Stimulated activated CD4-positive, alpha-beta T cell treated with anti-CD3 and anti-CD28 coated beads, Interleukin-2, amount 100 ng/mL, for 4 hours (primary cell): ENCODE measurements at places on chromosomes 7 and 10.

DNA sequence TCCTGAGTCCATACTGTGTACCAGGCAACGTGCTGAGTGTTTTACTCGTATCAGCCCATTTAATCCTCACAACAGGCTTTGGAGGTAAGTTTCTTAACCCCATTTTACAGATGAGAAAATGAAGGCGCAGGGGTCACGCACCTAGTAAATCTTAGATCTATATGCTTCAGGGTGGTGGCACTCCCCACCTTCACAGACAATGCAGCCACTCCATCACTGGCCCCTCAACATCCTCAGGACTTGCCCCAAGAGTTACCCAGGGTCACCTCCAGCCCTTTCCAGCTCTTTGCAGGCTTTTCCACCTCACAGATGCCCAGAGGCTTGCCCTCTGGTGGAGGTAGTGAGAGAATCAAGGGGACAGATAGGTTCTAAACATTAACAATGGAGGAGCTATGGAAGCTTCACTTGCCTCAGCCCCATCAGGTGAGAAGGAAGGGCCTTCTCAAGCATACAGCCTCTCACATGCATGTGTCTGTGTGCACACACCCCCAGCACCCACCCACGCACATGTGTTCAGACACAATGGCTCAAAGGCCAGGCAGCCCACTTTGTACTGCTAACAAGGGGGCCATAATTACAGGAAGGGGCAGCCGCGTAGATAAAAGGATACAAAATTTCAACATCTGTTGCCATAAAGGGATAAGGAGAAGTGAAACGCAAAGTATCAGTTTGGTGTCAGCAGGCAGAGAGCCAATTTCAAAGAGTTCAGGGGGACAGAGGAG lies 29.1 kb downstream of the DPCD start:
- DNase-seq = no peak

GRCh38 chr7:131057015-131057793 lies 270.5 kb upstream of the MKLN1 start:
- DNase-seq = no peak

- DNase-seq = no peak
These were observed 61.8 kb downstream of the NEURL1 start for GRCh38 chr10:103555325-103555649.

DNA sequence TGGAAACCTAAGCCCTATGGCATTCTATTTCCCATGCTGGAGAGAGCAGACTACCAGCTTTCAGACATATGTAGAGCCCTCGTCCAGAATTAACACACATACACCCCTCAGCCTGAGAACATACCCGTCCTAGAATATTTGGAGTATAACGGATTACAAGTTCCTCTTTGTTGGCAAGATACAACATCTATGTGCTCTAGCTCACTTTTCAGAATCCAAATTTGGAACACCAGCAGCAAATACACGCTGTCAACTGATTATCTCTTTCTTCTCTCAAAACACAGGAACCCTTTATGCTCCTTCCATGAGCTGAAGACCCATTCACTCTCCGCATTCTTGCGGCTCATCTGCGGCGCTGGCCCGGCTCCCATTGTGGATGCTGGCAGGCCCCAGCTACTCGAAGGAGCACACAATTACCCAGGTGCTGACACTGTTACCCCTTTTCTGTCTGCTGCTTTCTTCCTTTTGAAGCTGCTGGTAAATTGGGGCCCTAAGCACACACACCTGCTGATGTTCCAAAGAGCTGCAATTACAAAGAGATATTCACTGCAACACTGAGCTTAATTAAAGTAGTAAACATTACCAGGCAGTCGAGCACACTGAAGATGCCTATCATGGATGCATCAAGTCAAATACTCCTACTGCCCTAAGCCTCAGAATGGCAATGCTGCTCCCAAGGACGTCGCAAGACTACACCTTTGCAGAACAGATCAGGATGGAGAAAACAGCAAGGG lies 70.0 kb downstream of the VOPP1 start:
- no peak for DNase-seq

DNA sequence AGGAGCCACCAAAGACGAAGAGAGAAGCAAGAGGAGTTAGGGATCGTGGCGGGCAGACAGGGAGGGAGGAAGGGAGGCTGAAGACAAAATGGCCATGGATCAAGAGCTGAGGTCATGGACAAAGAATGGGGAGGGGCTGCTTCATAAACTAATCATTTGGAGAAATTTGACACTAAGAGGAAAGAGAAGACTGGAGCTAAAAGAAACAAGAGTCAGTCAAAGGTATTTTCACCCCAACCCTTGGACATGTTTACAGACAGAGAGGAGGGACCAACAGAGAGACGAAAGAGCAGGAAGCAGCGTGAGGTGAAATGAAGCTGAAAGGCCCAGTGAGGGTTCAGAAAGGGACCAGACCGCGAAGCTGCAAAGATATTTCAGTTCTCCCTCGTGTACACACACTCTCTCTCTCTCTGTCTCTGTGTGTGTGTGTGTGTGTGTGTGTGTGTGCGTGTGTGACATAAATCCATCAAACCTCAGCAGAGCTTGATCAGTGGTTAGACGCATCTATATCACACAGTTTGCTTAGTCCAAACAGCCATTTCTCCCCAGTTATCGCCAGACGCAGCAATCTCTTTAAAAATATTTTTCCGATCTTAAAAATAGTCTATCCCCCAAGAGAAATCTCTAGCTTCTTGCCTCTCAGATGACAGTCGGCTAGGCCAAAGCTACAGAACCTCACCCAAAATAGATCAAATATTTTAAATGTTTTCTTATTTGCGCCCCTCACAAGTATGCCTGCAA lies 12.5 kb upstream of the CALD1 start:
- DNase-seq = no peak

DNA sequence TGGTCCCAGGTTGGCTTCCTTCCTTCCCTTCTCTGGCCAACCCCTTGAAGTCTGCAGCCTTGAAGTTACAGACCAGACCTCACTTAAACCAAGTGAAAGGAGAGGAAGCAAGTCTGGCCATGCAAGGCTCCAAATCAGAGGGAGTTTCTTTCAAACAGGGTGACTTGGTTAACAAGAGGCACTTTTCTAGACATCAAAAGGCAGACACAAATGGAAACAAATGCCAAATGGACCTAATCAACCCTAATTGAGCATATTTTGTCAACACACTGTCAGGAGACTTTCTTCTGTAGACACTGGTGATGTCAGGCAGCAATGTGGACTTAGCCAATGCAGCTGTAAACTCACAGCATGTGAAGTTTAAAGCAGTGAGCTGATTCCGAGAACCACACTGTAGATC lies 282.7 kb upstream of the FZD8 start:
- DNase-seq = no peak

- no peak for DNase-seq
These were observed 52.4 kb downstream of the ARMH3 start for GRCh38 chr10:102003541-102003940.

DNA sequence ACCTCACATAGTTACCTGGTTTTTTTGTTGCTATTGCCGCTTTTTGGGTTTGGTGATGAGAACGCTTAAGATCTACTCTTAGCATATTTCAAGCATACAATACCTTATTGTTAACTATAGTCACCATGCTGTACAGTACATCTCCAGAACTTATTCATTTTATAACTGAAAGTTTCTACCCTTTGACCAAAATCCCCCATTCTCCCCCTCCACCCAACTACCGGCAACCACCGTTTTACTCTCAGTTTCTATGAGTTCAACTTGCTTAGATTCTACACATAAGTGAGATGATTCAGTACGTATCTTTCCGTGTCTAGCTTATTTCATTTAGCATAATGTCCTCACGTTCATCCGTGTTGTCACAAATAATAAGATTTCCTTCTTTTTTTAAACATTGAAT lies 86.7 kb upstream of the IL6 start:
- DNase-seq = no peak

- DNase-seq = no peak
These were observed 180.9 kb downstream of the SEMA3A start for GRCh38 chr7:84013616-84014240.

- DNase-seq = no peak
These were observed 438.7 kb upstream of the NRP1 start for GRCh38 chr10:33773253-33773573.

DNA sequence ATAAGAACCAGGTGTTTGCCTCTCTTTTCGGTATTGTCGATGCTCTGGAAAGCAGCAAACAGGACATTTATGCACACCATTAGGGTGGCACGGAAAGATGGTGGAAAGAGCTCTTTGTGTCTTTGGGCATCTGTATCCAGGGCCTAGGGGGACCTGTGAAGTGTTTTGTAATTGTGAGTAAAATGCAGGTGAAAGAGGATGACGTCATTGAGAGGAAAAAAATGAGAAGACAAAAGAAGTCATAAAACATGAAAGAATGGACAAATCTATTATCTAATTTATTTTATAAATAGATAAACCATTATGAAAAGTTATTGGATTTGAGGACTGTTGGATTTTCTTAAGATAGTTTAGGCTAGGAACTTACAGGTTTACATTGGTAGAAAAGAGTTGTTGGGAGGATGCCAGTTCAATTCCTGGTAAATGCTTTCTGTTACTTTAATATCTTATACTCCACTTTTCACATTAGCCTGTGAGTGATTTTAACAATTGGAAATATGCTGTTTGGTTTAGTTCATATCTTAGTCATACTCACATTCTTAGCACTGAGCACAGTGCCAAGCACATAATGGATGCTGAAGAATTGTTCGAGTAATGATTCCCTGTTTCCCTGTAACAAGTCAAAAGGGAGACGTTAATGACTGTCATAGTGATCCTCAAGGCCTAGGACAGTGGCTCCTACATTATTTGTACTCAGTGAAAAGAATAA lies 62.6 kb downstream of the EXOC4 start:
- DNase-seq = no peak

DNA sequence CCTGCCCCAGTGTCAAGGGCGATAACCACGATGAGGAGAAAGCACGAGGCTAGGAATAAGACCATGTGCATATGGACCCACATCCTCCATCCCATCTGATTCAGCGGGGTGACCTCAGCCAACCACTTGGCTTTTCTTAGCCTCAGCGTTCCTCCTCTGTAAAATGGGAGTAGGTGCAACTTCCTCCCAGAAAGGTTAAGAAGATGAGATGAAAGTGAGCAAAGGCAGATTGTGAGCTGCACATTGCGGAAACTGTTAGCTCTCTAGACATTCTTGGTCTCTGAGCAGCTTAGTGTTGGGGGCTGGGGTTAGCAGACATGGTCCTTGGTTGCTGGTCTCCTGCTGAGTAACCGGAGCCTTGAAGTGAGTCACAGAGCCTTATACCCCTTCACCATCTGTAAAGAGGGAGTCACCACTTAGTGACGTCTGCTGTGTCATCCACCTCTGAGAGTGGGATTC lies 497.3 kb upstream of the GALNT17 start:
- DNase-seq = no peak

GRCh38 chr10:121362026-121362425 lies 236.2 kb downstream of the FGFR2 start:
- DNase-seq = no peak

GRCh38 chr7:92749832-92750446 lies 86.4 kb downstream of the CDK6 start:
- no peak for DNase-seq

- DNase-seq = no peak
These were observed 176.3 kb upstream of the MEOX2 start for GRCh38 chr7:15862781-15863165.

DNA sequence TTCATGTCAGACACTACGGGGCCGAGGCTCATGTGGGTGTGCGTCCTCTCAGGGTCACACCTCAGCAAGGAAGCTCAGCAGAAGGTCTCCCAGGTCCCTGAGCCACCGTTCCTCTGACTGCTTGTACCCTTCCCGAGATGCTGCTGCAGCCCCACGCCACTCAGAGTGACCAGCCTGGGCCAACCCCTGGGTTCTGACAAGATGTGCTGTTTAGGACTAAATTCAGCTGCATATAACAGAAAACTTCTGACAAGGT lies 512.5 kb downstream of the DNAJB6 start:
- no peak for DNase-seq

DNA sequence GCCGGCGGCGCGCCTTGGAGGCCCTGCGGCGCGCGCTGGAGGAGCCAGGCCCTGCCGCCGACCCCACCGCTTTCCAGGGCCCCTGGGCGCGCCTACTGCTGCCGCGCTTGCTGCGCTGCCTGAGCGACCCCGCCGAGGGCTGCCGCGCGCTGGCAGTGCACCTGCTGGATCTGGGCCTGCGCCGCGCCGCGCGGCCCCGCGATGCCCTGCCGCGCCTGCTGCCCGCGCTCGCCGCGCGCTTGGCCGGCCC lies 280 bp downstream of the DNAAF5 start:
- DNase-seq = no peak

DNA sequence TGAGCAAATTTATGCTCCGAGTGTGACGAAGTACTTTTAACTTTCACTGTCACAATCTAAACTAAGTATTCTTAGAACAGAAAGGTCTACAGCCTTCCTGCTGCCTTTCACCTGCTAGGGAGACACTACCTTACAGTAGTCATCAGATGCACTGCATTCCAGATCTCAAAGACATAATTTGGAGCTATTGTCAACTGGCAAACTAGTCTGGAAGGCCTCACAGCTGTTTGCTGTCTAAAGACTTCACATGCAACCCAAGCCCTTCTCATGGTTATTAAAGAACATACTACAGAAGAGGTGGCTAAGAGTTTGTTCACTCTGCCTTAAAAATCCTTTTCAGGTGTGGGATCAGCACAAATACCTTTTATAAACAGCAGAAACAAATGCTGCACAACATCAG lies 91.8 kb upstream of the KCNIP2 start:
- DNase-seq = no peak

DNA sequence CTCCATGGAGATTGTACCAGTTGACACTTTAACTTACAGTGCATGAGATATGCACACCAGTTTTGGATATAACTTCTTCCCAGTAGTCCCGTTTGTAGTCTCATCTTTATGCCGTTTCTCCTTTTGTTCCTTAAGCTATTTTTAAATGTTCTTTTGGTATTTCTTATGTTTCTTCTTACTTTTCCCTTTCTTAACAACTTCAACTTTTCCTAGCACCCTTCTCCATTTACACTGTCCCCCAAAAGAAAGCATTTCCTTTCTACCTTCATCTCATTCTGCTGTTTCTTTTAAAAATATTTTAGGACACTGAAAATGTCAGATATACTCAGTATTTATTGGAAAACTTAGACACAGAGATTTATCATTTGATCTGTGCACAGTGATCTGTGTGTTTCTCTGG lies 1.5 kb downstream of the PSMC2 start:
- DNase-seq = no peak
